ENCODE measurements at places on chromosomes 5 and 9.

DNA sequence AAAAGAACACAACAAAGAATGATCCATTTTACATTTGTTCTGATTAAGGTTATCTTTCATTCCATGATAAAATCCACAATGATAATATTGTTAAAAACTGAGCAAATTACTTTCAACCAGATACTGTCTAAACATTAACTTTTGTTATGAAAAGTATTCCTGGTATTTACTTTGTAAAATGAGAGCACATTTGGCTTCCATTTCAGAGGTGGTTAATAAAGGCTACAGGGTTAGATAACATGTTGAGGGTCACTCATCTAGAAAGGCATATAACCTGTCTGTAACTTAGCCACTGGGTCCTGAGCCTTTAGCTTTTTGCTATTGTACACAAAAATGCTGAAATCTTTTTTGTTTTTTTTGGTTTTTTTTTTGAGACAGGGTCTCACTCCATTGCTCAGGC is 99.3 kb downstream of the ANXA2R start:
- DNase-seq: no peak

DNA sequence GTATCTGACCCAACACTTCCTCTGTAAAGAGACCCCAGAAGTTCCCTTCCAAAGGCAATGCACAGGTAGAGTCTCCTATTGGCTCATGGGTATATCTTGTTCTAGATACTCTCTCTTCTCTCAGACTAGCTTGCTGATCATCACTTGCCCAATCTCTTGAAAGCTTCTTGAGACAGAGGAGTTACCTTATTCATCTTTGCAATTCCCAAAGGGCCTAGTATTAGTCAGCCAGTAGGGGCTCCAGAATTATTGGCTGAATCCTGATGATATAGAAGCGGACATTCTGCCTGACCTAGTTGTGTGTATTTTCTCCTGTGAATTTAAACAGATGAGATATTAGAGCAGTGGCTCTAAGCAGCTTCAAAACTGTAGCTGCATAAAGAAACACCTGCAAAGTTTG is 304.0 kb upstream of the KLF4 start:
- no peak for DNase-seq

GRCh38 chr5:73381590-73382400 is 66.8 kb downstream of the FOXD1 start:
- no peak for DNase-seq

GRCh38 chr9:104589626-104590025 is 9.6 kb downstream of the OR13C5 start:
- no peak for DNase-seq

DNA sequence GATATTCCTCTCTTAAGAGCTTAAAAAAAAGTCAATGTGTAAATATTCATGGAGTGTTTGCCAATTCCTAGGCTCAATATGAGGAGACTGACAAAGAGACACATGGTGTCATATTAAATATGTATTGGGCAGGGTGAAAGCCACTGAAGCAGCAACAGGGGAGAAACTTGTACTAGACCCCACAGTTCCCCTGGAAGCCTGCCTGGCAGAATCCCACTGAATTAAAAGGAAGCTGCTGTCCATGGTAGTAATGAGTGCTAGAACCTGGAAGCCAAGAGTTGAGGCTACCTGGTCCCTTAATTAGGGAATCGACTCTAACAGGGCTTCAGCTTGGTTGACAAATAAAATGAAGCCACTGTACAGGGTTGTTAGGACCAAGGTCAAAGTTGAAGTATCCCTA is 129.4 kb upstream of the GPR151 start:
- DNase-seq: no peak

All from astrocyte of the spinal cord (primary cell).